ENCODE measurements at places on chromosomes 3 and 15. TPM values are rescaled to one million over a fixed set of nuclear protein-coding genes. Genes with fewer than 3 reads are reported as not detected.

The STARD9 gene
- total RNA-seq, result 9.5 TPM

The EPHA3 gene
- 2.1 TPM for total RNA-seq

The MED12L gene
- 6.4 TPM for total RNA-seq

The ABI3BP gene
- total RNA-seq, result not detected

The SMCO1 gene
- not detected for total RNA-seq

The ASB14 gene
- total RNA-seq, result not detected

The RAB6B gene
- 0.19 TPM for total RNA-seq

The KNL1 gene
- total RNA-seq, result 39.1 TPM

The CHDH gene
- 1.1 TPM for total RNA-seq

DNA sequence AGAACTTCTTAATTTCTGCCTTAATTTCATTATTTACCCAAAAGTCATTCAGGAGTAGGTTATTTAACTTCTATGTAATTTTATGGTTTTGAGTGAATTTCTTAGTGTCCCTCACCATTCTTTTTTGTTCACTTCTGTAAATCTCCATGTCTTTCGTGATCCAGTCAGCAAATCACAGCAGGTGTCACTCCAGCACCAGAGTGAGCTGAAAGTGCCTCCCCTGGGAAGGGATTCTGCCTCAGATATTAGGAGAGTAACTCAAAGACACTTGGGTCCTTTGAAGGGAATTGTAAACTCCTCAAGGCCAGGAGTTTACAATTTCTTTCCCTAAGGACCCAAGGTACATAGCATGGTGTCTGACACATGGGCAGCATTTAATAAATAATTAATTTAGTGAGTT, 207.6 kb upstream of the AZI2 start:
- no peak for ATAC-seq

DNA sequence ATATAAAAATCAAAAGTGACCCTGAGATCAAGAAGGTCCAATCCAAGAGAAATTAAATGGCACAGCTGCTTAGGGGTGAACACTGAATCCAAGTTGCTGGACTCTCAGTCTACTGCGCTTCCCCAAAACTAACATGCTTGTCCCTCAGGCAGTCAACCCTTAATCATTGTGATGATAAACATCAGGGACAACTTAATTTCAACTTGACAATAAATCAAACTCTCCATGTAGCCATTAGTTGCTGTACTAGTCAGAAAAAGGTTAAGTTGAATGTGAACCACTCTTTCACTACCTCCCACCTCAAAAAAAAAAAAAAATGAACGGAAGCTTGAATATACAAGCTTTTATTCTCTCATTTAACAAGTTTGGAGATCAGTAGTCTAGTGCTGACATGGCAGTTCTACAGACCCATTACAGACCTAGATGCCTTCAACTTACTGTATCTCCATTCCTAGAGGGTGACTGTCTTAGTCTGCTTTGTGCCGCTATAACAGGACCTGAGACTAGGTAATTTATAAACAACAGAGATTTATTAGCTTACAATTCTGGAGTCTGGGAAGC, 185.7 kb downstream of the FHIT start:
- ATAC-seq, result no peak

DNA sequence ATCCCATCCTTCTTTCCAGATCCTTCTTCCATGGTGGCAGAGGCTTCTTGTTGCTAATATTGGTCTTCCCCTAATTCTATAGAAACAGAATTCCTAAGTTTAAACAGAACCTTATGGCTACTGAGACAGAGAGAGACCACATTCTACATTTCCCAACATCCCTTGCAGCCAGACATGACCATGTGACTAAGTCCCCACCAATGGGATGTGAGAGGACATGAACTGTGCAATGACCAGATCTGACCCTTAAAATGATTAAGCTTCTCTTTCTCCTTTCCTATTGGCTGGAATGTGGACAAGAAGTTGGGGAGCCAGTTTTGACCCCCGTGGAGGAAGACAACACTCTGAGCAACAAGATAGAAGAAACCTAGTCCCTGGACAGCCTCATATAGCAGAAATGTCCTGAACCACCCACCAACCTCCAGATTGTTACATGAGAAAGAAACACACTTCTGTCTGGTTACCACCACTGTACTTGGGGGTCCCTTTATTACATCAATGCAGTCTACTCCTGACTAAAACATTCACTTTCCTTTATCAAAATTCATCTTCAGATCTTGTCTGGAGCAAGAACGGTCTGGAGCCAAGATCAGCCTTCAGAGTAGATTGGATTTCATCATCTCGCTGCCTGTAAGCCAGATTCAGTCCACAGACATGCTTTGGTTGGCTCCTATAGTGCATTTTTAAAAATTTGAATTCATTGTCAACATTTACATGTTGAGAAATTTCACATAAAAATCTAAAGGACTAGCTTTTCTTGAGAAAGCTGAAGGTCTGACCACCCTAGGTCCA, 183.9 kb downstream of the SHQ1 start:
- ATAC-seq, result no peak

- ATAC-seq, result no peak
Measured at GRCh38 chr3:195556390-195556789, 13.3 kb upstream of the PPP1R2 start.

DNA sequence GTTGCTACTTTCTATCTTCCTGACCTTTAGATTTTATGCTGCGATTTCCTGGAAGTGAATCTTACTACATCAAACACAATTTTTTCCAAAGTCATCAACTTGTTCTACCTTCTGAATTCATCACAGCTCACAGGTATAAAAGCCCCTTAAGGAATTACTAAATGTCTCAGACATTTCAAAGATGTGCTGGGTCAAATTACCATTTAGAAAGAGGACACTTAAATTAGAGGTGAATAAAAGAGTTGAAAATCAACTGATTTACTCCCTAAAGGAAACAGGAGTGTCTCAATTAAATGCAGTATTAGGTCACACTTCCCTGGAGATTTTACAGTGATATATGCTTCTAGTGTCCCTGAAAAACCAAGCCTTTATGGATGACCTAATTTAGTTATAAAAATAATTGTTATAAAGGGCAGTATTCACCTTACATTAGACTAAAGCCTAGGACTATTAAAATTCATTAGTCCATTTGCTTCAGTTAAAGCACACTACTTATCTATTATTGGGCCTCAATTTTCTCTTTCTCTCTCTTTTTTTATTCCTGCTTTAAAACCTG, 128.8 kb downstream of the GMNC start:
- ATAC-seq, result no peak

DNA sequence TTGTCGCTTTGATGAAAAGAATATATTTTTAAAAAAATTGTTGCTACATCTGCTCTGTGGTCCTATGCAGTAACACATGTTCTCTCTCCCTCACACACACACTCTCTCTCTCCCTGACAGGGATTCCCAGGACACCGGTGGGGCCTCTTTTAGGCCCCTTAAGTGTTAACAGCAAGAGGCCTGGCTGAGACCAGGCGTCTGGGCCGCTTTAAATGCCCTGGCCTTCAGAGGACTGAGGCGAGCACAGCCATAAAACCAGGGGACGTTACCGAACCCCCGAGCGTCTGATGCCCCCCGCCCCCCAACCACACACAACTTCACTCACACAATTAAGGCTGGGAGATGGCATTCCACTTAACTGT, 1.7 kb downstream of the BNC1 start:
- ATAC-seq, result no peak

DNA sequence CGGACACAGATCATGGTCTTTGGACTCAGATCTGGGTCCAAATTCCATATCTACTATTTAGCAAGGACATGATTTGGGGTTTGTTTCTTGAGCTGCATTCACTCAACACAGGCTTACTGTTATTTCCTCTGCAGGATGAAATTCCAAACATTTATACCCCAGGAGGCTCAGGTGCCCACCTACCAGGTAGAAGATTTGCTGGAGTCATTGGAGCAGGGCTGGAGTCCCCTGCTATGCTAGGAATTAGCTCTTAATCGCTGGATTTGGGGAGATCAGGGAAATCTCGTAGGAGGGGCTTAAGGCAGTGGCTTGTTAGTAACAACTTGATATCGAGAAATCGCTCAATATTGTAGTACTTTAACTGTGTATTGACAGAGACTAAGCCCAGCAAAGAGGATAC, 193.0 kb downstream of the IL20RB start:
- no peak for ATAC-seq

DNA sequence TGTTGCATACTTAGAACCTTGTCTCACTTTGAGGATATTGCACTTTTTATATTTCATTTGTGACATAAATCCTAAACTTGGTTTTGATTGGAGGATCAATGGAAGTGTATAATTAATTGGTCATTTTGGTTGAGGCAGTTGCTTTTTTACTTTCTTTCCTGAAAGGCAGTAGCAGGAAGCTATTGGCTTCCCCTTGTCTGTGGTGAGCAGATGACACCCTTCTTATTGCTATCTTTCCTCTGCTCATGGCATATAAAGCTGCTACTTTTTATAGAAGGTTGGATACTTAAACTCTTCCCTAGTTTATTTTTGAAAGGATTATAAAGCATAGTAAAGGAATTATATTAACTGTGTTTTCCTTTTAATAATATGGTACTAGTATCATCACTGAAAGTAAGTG, 28.6 kb downstream of the FAM98B start:
- ATAC-seq, result no peak

GRCh38 chr3:117586161-117586560, 876.6 kb downstream of the TUSC7 start:
- ATAC-seq, result no peak

GRCh38 chr3:153574445-153574844, 412.4 kb downstream of the RAP2B start:
- ATAC-seq, result no peak

DNA sequence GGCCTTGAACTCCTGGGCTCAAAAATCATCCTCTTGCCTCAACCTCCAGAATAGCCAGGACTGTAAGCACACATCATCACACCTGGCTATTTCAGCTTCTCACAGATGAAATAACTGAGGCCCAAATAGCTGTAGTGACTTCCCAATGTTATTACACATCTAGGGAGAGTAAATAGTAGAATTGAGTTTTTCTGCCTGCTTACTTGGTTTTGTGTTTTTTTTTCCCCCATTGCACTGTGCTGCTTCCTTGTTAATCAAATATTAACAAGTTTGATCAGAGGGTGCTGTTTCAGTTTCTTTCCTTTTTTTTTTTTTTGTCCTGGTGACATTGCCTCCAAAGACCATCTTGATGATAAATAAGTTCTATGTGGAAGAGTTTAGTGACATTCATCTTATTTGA, 23.4 kb downstream of the ZNF609 start:
- ATAC-seq, result no peak

- peak; percentile 5 for ATAC-seq
Measured at GRCh38 chr15:90351479-90352106, 491 bp upstream of the ZNF774 start.

DNA sequence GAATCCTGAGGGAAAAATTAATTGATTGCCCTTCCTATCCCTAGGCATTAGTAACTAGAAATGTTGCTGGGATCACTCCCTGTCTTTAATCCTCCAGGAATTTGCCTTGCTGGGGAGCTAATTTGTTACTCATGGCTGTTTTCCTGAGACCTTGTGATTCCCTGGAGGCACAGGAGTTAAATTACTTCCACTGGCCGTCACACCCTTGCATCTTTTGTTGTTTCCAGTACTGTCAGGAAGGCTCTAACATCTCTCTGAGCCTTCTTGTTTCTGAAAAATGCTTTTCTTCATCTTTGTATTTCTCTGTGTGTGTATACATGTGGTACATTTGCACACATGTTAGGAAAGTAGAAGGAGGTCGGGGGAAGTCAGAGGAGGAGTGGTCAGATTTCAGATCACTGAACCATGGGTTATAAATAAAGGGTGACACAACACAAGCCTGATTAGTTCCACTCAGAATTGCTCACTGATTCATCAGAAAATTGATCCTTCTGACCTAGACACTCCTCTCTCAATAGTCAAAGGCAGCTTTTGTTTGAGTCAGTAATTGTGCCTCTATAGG, 23.5 kb upstream of the LRRFIP2 start:
- no peak for ATAC-seq

DNA sequence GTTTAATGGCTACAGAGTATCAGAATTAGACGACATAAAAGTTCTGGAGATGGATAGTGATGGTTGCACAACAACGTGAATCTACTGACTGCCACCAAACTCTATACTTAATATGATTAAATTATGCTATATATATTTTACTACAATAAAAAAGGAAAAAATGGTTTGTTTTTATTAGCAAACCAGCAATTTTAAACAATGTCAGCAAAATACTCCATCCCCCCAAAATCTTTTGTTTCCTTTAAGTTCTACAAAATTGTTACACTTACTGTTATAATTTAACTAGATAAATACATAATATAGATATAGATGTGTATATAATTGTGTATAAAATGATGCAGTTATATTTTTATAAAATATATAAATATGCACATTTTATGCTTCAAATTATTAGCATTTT, 710.8 kb upstream of the UBE2E2 start:
- no peak for ATAC-seq

DNA sequence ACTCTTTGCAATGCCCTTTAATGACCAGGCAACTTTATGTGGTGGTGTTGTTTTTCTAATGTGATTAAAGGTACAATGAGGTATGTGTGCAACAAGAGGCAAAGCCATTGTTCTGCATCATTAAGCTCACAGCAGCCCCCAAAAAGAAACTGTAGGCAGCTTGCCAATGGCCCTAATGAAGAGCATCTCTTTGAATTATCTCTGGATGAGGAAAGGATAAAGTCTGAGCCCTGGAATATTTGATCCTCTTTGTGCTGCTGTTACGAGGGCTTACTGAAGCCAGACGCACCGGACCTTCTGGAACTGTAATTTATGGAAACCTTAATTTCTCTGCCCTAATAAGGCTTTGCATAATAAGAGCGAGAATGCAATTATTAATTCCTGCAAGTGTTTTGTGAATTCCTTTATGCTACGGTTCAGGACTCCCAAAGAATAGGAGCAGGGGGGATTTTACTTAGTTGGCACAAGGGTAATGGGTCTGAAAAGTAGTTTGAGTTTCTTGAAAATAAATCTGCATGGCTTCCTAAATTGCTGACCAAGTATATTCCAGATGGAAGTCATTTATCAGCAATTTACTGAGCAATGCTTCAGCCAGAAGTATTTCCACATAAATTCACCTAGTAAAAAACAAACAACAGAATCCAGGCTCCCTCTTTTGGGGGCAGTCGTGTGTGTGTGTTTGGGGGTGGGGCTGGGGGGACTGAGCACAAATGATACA, 193.4 kb downstream of the PDZRN3 start:
- ATAC-seq, result no peak

DNA sequence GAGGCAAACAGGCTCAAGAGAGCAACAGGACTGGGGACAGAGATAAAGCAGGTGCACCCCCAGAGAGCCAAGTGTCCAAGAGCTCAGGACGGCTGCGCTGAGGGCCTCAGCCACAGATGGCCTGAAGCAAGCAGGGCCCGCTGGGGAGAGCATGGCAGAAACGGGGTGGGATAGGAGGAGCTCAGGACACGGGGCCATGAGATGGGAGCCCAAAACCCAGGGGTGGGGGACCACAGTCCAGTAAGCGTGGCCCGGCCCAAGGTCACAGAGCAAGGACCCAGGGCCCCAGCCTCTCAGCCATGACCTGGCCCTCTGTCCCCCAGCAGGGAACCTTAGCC, 9.5 kb downstream of the DUSP7 start:
- no peak for ATAC-seq

GRCh38 chr3:72405943-72406566, 442.2 kb downstream of the SHQ1 start:
- no peak for ATAC-seq

GRCh38 chr3:133096900-133097613, 58.9 kb downstream of the TMEM108 start:
- ATAC-seq, result no peak

GRCh38 chr3:169760479-169760878, 4.4 kb downstream of the TERC start:
- no peak for ATAC-seq

All from activated T-helper 17 cell treated with anti-CD3 and anti-CD28 coated beads, Interleukin-2, amount 50 U/mL, for 72 hours (primary cell).